ENCODE measurements at places on chromosomes 4 and X.
A peak's percentile ranks its signal among the peaks of the same experiment; 100 is the strongest.

- DNase-seq, result no peak
Observed at GRCh38 chrX:14361435-14361834, 167.9 kb upstream of the GLRA2 start.

DNA sequence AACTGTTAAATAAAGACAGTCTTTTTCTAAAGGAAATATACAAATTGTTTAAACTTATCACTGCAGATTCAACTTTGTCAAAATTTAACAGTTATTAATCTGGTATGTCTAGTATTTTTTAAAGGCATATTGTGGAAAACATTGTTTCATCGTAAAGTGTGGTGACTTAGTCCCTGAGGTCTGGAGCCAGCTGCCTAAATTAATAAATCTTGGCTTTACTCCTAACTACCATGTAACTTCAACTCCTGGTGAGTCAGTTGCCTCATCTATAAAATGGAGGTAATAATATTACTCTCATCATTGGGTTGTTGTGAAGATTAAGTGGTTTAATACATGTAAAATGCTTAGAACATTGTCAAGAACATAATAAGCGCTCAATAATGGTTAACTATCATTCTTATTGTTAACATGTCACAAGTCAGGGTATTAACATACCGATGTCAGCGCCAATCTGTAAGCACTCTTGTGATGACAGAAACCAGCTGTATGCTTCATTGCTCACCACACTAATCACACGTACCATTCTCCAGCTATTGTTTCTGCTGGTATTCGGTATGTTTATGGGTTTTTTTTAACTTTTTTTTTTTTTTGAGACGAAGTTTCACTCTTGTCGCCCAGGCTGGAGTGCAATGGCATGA lies 14.1 kb upstream of the SMIM43 start:
- DNase-seq, result no peak

DNA sequence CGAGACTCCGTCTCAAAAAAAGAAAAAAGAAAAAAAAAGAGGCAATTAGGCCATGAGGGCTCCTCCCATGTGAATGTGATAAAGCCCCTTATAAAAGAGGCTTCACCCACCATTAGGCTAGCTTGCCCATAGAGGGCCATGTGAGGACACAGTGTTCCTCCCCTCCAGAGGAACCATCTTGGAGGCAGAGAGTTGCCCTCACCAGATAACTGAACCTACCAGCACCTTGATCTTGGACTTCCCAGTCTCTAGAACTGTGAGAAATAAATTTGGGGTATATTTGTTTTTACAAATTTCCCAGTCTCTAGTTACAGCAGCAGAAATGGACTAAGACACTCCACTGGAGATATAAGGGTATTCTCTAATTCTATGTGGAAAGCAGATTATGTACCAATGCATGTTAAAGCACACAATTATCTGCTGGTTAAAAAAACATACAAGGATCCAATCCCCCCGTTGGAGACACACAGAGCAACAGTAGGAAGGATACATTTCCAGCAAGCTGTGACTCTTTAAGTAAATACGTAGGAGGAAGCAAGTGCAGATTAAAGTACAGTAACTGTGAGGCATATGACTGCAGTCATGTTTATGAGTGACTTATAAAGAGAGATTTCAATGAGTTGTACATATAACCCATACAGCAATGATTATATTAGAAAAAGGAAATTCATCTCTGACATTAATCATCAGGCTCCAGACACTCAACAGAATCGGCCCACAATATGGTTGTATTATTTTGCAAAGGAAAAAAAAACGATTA lies 21.4 kb downstream of the SH3RF1 start:
- no peak for DNase-seq

- no peak for DNase-seq
Observed at GRCh38 chr4:150021483-150021882, 56.8 kb upstream of the DCLK2 start.

DNA sequence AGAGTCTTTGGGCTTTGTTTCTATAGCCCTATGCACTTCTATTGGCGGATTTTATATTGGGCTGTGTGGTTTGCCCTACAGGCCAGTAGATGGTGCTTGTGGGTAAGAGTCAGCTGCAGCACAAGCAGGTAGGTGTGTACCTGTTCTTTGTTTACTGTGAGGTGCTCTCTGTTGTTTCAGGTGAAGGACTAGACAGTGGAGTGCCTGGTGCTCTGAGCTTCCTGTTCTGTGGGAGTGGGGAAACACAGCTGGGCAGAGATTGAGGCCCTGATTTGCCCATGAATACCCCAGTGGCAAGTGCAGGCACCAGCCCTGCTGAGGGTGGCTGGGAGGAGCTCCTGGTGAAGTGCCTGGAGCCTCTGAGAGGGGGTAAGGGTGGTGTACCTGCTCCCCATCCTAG lies 26.3 kb upstream of the UCP1 start:
- DNase-seq, result no peak

DNA sequence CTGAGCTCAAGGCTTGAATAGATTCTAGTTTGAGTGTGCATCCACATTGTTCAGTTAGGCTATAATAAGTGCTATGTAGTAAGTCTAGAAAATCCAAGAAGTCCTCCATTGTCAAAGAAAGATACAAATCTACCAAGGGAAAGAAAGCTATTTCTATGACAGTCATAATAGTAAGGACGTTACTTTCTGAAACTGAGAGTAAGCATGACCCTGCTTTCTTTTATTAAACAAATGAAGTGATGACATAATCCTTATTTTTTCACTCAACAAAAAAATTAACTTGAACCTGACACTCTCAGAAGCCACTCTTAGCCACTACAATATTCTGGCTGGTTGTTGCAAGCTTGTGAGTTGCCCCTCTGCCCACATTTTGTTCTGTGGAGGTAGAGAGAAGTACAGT lies 33.8 kb upstream of the AMELX start:
- no peak for DNase-seq

DNA sequence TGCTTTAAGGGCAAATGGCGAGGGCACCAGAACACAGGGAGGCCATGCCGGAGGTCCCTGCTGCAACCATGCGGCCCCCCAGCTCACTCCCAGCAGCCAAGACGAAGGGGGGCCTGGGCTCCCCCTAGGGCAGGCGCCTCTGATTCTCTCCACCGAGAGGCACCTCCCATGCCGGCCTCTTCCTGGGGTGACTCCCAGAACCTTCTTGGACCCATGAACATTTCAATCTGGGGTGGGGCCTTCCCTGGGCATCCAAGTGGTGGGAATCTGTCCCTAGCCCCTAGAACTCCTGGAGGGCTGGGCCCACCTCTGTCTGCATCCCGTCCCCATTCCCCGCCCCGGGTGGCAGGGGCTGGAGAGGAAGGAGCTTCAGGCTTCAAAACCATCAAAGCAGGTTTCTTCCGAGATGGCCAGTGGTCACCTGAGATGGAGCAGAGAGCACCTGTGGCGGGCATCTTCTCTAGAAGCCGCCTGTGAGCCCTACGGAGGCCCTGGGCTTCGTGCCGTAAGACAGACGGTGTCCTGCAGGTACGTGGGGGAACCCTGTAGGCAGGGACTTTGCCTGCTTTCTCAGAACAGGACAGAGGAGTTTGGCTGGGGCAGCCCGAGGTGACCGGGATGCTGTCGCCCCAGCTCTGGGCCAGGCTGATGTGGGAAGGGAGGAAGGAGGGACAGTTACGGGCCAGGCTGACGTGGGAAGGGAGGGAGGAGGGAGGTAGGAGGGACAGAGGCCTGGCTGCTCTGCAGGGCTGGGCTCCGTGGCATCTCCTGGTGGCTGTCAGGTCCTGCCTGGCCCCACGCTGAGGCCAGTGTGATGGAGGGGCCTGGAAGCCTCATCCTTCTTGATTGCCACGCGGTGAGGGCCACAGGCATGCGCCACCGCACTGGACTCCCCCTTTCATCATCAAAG lies 6.8 kb upstream of the SLC25A6 start:
- DNase-seq, result no peak

DNA sequence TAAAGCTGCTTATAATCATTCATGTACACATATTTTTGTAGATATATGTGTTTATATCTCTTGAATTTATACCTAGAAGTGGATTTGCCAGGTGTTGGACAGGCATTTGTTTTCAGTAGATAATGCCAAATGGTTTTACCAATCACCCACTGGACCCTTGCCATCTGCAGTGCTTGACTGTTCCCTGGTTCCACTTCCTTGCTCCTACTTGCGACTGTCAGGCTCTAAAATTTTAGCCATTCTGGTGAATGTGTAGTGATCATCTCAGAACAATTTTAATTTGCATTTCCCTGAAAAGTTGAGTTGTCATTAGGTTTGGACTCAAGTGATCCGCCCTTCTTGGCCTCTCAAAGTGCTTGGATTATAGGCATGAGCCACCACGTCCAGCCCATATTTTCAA lies 122.4 kb upstream of the SLC34A2 start:
- no peak for DNase-seq

DNA sequence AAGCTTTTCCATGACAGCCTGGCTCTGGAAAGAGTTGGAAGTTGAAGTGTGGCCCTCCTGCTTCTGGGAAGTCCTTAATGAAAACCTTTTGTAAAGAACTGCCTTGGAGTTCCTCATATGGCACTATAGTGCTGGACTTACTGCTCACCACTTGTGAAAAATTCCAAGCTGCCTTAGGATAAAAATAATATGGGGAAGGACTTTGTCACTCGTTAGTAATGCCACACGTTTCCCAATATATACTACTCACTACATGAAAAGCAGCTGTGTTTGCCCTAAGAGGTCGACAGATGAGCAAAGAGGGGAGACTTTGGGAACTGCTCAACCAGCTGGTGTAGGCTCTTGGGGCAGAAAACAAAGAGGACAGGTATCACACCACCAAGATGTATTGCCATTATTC lies 11.7 kb downstream of the OPHN1 start:
- DNase-seq, result no peak

DNA sequence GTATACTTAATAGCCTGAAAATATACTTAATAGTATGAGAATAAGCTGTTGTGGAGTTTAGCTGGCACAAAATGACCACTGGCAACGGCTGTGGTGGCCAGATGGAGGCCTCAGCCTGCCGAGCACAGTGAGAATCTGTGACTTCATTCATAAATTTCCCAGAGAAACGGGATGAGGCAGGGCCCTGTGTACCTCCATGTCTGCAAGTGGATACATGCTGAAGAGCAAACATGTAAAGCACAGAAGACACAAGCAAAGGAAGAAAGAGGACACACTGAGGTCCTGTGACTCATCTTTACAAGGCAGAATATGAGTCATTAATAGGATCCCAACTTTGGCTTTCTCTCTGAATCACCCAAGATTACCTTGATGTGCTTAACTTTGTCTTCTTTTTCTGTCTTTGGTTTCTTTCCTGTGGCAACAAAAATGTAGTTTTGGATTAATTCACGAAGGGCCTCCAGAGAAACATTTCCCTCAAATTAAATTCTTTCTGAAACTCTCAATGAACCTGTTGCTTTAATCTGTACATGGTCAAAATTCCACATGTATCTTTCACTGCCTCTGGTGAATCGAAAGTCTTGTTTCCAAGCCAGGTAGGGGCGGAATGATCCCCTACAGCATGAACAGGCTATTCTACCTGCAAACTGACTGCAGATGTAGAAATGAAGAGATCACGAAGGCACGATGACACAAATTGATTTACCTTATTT lies 56.4 kb downstream of the IRF2 start:
- DNase-seq, result peak; percentile 59

DNA sequence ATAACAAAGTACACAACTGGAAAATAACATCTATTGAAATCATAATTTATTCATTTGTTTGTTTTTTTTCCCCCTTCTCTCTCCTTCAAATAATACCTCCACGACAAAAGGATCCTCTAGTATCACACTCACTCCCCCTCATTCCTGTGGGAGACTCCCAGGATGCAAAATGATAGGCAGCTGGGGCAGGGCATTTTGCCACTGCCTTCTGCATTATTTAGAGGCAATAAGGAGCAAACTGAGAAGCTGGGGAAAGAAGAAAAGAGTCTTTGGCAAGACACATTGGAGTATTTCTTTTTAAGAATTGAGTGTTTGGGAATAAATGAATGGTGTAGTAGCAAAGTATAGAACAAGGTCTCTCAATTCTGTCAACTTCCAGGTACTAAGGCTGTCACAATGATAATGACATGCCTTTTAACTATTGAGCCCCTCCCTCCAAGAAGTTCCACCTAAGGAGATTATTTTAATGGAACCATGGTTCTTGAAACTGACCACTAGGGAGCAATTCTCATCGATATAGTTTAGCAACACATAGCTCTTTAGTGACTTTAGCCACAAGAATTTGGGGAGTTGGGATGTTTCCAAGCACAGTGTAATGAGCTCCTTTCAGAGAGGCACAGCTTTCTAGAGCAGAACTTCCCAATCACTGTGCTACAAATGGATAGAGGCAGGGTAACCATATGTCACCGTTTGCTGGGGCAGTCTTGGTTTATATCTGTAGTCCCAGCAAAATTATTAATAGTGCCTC lies 303.3 kb downstream of the FRMPD4 start:
- peak; percentile 4 for DNase-seq

DNA sequence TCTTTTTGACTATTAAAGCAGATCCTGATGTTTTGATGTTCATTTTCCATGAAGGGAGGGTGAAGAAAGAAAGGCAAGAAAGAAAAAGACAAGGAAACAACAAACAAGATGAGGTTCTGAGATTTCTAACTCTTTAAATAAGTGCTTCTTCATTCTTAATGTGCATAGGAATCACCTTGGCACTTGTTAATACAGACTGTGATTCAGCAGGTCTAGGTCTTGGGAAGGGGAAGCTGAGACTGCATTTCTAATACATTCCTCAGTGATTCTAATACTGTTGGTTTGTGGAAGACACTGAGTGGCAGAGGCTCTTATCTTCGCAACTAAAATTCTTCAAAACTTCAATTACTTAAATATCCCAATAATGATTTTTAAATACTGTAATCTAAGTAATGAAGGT lies 95.2 kb upstream of the NAP1L5 start:
- DNase-seq, result no peak

DNA sequence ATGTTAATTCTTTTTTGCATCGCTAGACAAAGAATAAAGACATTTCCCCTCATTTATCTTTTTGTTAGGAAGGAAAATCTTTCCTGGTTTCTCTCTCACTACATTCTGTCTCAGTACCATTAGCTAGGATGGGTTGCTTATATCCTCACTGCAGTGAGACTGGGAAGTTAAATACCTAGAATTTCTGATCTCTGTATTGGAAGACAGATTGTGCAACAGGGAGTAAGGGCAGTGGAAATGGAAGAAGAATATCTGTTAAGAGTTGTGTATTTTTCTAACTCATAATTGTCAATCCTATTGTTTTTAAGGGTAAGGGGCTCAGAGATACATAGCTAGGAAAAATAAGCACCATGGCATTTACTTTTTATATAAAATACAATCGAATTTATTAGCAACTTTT lies 19.6 kb downstream of the PTPN13 start:
- no peak for DNase-seq

GRCh38 chr4:16893141-16893651 lies 5.2 kb downstream of the LDB2 start:
- peak; percentile 0 for DNase-seq

DNA sequence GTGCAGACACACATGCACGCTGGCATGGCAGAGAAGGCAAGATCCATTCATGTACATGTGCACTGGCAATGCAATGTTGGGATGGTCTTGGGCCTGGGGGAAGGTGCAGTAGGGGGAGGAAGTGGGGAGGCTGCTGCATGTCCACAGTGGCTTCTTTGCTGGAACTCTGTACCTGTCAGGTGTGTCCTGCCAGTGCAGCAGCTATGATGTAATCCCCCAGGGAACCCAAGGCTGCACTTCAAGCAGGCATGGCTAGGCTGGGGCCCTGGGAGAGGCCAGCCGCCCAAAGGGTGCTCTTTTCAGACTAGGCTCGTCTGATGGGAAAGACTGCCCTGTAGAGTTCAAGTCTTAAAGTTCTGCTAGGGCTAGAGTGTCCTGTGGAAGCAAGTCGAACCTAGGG lies 1304.0 kb downstream of the FAM133A start:
- DNase-seq, result no peak

Data from amniotic stem cell (primary cell).